Motor neuron (in vitro differentiated cells): ENCODE measurements at places on chromosomes 2 and 18.
A peak's percentile ranks its signal among the peaks of the same experiment; 100 is the strongest.

DNA sequence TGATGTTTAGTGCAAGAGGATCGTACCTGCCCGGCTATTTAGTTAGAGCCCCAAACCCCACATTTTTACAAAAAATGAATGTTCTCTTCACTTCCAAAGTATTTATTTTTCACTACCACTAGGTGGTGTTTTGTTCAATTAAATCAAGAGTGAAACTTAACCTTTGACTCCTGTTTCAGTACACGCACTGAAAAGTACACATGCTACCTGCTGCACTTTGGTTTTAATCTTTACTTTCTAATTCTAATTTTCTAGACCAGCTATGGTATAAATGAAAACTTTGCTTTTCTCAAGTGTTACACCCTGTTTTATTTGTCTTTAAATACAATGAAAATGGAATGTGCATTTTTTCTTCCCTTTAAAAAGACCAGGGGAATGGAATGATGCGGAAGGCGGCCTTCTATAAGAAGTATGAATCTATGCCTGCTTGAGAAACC, 31.4 kb upstream of the CHN1 start:
- ATAC-seq = no peak

GRCh38 chr2:55365303-55365702, 54.4 kb downstream of the CCDC88A start:
- ATAC-seq = no peak

DNA sequence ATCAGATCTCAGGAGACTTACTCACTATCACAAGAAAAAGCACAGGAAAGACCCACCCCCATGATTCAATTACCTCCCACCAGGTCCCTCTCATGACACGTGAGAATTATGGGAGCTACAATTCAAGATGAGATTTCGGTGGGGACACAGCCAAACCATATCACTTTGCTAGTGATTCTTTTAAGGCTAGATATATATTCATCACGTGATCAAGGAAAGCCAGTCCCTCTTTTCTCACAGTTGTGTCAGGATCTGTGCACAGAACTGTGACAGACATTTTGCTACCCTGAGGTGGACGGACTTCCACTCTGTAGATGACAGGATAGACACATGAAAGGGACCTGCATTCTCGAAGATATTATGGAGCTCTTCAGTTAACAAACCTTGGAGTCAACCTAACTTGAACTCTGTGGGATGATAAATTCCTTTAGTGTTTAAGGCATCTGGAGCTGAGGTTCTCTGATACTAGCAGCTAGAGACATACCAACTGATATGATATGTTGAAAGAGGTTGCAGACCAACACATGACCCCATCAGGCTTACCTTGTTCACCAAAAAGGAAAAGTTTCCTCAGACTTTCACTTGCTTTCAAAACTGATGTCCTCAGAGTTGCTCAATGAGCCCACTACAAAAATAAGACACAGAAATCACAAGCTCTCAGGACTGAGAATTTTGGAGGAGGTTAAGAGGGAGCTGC, 66.3 kb upstream of the SCG2 start:
- ATAC-seq = no peak

DNA sequence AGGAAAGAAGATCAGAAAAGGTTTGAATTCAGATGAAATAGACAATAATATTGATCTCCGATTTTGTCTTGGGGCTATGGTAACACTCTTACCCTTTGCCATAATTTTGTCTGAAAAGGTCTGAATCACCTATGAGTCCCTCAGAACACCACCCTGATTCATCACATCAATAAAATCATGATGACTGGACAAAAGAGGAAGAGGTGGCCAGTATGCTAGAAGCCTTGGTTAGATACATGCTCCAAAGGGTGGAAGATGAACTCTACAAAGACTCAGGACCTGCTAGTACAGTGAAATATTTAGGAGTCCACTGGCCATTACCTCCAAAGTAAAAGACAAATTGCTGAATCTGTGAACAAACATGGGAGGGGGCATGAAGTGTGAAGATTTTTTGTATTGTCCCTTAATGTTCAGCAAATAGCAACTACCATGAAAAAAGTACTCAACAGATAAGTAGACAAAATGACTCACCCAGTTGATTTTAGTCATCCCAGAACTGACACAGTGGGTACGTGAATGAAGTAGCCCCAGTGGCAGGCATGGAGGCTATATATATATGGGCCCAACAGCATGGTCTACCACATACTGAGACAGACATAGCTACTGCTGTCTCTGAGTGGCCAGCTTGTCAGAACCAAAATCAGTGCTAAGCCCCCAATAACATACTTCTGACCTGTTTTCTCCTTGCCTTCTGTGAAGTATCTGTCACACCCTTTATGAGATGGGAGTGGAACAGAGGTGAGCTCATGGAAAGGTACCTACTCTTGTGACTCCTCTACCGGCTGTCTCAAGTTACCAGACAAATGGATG, 36.5 kb upstream of the GLS start:
- ATAC-seq = no peak

- ATAC-seq = no peak
These were observed 566.0 kb downstream of the TMX3 start for GRCh38 chr18:68148863-68149262.

DNA sequence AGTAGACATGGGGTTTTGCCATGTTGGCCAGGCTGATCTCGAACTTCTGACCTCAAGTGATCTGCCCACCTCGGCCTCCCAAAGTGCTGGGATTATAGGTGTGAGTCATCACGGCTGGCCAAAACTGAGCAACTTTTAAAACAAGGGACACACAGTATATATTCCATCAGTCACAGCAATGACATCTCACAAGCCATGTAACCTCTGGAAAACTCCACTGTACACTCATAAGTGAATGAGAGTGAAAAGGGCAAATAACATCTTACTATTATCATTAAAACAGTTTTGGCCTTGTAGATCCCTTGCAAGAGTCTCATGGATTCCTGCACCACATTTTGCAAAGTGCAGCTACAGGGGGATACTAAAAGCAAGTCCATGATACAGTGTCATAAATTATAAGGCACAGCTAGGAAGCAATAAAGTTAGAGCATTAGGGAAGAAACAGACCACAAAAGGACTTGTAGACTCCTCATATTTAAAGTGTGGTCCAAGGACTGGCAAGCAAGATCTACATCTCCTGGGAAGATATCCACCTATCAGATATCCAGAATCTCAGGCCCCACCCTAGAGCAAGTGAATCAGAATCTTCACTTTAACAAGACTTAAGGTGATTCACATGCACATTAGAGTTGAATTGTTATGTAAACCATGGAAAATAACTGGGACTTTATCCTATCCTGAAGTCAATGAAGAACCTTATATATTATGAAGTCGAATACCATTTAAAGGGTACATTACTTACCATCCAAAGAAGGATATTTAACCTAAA, 5.7 kb downstream of the SMC6 start:
- ATAC-seq = no peak

DNA sequence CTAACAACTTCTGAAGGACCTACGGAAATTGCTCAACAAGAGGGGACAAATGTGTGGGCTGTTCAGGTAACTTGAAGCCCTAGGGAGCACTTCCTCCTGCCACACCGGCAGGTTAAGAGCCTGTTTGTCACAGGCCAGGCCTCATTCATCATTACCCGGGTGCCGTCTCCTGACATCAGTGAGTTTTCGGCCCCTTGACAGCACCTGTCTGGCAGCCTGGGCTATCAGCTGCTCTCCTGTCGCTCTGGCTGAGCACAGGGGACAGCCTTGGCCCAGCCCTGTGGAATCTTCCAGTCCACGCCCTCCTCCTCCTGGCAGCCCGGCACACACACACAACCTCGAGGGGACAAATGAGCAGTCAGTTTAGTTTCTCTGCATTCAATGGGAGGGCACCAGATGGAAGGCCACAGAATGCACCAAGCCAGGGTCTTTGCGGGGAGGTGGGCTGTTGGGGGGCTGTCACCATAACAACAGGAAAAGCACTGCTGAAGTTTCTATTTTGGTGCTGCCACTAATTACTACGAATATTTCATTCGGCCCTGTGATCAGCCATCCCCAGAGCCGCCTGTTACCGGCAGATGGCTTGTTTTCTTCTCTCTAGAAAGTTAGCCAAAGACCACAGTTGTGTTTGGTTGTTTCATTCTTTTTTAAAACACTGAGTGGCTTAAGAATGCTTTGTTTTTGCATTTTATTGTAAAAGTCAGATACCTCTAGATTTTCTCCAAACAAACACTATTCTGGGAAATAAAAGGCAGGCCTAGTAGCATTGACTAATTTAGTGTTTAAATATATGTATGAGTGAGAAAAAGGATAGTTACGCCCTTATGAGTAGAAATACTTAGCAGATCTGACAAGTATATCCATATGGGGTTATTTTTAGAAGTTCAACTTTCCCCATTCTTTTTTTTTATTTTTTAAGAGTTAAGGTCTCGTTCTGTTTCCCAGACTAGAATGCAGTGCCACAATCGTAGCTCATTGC, 189.9 kb upstream of the NDUFV2 start:
- ATAC-seq = peak; percentile 99

DNA sequence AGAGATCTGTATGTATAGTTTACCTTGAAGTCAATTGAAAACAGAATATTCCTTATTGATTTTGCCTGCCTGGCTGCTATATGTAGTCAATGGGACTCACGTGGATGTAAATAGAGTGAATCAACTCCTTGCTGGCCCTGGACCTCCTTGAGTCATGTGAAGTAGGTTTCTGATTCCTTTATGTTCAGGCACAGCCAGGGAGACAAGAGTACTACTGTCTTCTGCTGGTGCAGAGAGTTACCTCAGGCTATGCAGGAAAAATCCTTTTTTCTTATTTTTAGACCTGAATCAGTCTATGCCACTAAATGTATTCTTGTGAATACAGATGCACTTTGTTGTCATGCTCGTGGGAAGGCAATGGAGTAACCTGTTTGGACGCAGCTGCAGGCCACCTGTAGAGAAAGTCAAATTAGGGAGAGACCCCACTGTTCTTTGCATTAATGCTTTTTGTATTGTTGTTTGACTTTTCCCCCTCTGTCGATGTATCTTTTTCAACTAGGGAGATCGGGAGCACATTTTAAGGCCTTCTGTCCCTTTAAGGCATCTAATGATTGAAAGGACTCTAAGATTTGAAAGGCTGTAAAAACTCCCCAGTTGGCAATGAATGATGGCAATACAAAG, 473.9 kb downstream of the ARHGAP15 start:
- ATAC-seq = no peak

DNA sequence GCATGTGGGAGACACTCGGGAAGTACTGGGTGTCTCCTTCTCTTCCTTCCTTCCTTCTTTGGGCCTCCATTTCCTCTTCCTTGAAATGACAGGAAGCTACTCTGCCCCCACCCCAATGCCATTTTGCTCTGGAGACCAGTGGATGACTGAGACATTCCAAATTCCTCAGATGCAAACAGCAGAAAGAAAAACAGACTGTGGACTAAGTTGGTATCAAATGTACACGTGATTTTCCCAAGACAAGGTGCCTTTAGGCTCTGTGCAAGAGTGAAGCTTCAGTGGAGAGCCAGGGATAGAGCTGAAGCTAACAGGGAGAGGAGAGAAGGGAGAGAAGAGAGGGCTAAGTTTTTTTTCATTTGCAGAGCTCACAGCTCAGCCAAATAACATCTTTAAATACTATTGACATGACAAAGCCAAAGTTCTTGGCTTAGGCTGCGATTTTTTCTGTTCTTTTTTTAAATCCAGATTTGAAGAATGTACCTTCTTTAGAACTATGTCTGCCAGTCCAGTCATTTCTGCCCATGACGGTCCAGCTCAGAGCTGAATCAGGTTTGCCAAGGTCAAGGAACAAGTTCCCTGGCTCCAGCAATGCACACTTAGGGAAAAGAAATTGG, 84.5 kb upstream of the LCLAT1 start:
- ATAC-seq = no peak

DNA sequence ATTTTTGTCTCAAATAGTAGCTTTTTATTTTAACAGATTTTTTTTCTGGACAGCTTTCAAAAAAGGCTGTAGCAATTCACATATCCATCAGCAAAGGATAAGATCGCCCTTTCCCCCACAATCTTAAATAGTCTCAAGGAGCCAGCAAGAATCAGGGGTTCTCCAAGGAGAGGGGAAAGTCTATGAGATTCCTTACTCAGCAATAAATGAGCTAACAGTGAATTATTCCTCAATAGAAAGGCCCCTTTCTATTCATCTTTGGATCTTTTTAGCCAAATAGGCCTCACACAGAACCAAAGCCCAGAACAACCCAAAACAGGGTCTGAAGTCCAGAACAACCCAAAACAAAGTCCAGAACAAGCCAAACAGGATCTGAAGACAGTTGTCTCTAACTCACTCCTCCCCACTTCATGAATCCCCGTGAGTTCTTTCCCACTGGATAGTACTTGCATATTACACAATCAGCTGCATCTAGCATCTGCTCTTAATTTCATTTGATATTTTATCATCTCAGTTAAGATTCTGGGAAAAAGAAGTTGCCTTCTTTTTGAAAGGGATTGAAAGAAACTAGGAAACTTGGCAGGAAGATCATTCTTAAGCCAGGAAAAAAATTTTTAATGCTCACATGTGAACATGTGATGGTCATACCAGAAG, 3.4 kb upstream of the DHRS9 start:
- ATAC-seq = no peak

- no peak for ATAC-seq
These were observed 38.5 kb downstream of the PSMG2 start for GRCh38 chr18:12741351-12741750.

DNA sequence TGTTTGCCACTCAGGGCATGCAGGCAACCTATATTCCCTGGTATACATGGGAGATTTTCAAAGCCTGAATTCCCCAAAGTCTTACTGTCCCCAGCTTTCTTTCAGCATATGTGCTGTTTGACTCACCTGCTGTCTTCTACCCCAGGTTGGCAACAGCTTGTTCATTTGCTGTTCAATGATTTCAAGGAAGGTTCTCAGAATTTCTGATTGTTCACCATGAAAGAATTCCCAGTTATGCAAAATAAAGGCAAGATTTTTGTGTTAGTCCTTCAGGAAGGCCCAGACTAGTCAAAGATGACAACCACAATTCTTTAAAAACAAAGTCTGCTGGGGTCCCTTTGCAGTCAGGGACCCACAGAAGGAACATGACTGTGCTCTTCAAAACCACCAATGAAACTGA, 1057.8 kb upstream of the CDH2 start:
- ATAC-seq = no peak

DNA sequence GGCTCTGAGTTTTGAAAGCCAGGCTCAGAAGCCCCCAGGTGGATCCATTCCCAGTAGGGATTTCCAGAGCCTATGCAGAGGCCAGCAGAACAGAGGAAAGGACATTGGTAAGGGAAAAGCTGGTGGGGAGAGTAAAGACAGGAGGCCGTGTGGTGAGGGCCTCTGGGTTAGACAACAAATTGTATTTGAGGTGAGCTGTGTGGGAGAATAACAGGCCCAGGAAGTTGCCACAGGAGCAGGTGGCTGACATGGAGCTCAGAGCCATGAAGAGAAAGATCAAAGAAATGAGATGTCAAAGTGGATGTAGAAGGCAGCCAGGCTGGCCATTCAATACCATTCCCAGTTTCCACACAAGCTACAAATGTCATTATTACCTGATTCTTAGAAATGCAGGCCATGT, 8.8 kb downstream of the BUB1 start:
- ATAC-seq = no peak

GRCh38 chr2:171512683-171513195, 9.5 kb upstream of the CYBRD1 start:
- no peak for ATAC-seq

DNA sequence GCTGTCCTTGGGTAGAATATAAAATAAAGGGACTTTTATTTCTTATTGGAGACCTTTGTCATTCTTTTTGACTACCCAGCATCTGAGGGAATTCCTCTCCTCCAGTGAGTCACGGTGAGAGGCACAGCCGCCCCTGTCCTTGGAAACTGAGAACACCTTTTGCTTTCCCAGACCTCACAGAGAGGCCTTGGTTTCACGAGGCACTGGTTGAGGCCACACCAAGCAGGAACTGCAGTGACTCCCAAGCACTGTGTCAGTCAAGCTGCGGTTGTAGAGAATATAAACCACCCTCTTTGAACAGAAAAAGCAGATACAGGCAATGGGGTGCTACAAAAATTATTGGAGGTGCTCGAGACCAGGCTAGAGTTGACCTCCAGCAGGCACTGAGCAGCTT, 16.4 kb downstream of the PRKAG3 start:
- no peak for ATAC-seq
